Activated naive CD8-positive, alpha-beta T cell treated with anti-CD3 and anti-CD28 coated beads for 36 hours (primary cell): ENCODE measurements at places on chromosomes 13 and 19. TPM values are rescaled to one million over a fixed set of nuclear protein-coding genes. Genes with fewer than 3 reads are reported as not detected.

DNA sequence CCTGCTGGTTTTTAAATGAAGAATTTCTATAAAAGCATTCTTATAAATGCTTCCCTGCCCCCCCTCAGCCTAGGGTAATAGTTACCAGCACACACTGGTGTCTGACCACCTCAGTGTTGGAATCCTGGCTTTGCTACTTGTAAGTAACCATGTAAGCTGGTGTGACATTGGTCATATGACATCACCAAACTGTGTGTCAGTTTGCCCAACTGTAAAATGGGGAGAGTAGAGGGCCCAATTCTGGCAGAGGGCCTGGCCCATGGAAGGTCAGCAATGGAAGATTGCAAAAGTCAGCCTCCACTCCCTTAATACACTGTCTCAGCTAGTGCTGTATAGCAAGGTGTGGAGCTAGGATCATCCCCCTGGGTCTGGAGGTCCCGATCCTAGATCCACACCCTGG, 31.6 kb downstream of the ACSBG2 start:
- no peak for DNase-seq

- no peak for DNase-seq
Observed at GRCh38 chr13:74530011-74530410, 395.8 kb upstream of the KLF12 start.

- DNase-seq, result no peak
Observed at GRCh38 chr19:571566-571974, 826 bp upstream of the BSG start.

DNA sequence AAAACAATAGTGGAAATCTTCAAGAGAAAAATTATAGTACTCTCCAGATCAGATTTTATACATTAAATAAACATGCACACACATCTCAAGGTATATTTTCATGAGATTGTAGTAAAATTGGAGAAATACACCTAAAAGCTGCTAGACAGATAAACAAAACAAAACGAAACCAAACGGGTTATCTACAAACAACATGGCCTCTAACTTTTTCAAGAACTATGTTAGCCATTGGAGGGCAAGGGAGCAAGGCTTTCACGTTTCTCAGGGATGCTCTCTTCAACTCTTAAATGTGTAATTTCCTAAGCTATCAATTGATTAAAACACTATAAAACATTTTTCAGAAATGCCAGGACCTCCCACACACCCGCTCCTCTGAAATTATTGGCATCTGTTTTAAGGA, 1262.4 kb upstream of the PCDH20 start:
- DNase-seq, result no peak

- no peak for DNase-seq
Observed at GRCh38 chr13:96993634-96994016, 651 bp downstream of the OXGR1 start.

DNA sequence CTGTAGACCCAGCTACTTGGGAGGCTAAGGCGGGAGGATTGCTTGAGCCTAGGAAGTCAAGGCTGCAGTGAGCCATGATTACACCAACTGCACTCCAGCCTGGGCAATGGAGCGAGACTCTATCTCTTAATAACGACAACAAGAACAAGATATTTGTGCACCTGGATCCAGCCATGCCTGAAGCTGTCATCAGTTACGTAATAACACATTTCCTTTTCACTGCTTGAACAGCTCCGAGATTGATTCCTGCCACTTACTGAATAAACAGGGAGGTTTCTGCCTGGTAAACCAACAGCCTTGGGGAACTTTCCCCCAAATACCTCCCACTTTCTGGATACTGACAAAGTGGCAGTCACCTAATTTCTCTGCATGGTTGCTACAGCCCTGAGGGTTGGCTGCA, 5.4 kb downstream of the KANK2 start:
- no peak for DNase-seq

GRCh38 chr19:22608441-22608840, 25.7 kb upstream of the ZNF492 start:
- no peak for DNase-seq

GRCh38 chr19:54616057-54616456, 14.2 kb upstream of the LILRB1 start:
- DNase-seq, result no peak

GRCh38 chr13:108494991-108495645, 134.3 kb upstream of the MYO16 start:
- no peak for DNase-seq

GRCh38 chr13:22271903-22272302, 601.0 kb downstream of the FGF9 start:
- no peak for DNase-seq

DNA sequence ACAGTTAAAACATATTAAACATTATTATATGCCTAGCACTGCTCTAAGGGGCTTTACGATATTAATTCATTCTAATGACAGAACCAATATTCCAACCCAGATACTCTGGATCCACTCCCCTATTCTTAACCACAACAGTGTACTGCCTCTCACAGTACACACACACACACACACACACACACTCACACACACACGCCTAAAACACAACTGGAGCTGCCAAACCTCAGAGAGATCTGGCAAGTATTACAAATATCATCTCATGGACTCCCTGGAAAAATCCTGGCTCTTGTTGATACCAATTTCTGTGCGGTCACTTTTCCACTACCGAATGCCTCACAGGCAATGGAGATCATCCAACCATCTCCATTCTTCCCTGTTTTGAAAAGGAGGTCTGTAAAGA, 1.3 kb downstream of the ZNF780A start:
- no peak for DNase-seq

DNA sequence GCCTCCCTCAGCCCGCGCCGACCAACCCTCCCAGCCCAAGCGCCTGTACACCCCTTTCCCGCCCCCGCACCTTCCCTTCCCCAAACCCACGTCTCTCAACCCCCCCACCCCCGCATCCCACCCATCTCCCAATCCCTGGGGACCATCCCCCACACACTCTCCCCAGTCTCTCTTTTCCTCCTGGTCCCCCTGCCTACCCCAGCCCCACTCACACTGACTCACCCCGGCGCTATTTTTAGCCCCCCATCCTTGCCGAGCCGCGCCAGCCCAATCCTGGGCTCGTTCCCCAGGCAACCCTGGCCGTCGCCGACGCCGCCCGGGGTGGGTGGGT, 11.7 kb downstream of the CIC start:
- DNase-seq, result peak; percentile 50

DNA sequence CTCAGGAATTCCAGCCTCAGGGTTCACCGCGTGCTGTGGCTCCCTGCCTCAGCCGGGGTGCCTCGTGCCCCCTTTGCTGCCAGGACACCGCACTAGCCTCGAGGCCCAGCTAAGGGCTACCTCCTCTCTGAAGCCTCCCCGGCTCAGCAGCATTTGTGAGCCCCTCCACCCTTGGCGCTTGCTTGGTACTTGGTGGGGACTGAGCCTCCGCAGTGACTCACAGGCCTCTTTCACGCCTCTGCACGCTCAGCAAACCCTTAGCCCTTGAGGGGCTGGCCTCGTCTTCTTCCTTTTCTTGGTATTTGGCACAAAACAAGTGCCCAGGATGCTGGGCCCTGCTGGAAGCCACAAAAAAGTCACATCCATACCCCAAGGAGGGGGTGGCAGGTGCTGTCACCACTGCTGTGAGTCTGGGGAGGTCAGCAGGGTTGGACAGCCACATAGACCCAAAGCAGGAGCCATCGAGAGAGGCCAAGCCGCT, 85.4 kb upstream of the TM9SF2 start:
- peak; percentile 74 for DNase-seq

- no peak for DNase-seq
Observed at GRCh38 chr19:32343550-32344262, 1.7 kb upstream of the ZNF507 start.

- DNase-seq, result no peak
Observed at GRCh38 chr13:71218960-71219359, 648.0 kb downstream of the DACH1 start.

- DNase-seq, result no peak
Observed at GRCh38 chr19:32869966-32870573, 503 bp upstream of the SLC7A9 start.

DNA sequence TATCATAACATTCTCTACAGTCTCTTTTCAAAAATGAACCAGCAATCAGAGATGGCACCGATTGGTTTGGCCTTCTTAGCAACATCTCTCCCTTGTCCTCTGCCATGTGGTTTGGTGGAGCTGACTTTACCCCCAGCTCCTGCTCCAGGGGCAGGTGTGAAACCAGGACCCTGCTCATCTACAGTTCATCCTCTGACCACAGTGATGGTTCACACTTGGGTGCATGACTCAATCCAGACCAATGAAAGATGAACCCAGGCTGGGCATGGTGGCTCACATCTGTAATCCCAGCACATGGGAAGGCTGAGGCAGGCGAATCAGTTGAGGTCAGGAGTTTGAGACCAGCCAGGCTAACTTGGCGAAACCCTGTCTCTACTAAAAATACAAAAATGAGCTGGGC, 33.6 kb upstream of the FFAR2 start:
- no peak for DNase-seq

DNA sequence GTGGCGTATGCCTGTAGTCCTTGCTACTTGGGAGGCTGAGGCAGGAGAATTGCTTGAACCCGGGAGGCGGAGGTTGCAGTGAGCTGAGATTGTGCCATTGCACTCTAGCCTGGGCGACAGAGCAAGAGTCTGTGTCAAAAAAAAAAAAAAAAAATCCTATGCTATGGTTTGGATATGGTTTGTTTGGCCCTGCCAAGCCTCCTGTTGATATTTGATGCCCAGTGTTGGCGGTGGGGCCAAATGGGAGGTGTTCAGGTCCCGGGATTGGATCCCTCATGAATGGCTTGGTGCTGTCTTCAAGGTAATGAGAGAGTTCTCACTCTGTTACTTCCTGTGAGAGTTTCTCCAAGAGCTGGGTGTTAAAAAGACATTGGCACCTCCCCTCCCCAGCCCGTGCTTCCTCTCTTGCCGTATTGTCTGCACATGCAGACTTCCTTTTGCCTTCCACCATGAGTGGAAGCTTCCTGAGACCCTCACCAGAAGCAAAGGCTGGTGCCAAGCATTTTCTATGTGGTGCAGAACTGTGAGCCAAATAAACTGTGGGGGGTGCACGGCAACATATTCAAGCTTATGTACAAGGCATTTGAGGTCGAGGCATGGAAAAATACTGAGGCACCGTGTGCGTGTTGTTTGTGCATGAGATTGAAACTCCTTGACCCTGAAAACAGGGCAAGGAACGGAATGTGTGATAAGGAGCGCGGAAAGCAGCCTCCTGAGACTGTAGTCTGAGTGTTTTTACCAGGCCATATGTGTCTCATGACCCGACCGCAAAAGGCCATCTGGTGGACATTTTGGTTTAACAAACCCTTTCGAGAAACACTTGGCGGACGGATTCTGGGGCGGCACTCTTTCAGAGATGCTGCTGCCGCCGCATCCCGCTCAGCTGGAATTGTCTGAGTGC, 7.3 kb downstream of the SIGLEC9 start:
- peak; percentile 33 for DNase-seq

DNA sequence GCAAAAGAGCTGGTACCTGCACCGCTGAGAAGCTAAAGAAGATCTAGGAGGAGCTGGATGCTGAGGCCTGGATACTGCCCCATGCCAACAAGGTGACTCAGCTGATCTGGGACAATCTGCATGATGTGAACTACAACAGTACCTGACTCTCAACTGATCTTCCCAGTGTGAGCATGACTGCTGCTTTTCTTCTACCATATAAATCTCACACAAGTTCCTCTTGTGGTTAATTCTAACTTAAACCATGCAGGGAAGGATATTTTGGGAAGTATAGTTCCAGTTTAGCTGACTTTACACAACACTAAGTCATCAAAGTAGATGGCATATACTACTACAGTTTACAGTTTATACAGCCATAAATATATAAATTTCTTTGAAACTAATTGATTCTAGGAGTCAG, 91.9 kb downstream of the SLAIN1 start:
- DNase-seq, result no peak

- no peak for DNase-seq
Observed at GRCh38 chr13:112638157-112638750, 50.3 kb upstream of the TUBGCP3 start.

GRCh38 chr13:97231118-97231828, 9.1 kb downstream of the MBNL2 start:
- DNase-seq, result no peak

DNA sequence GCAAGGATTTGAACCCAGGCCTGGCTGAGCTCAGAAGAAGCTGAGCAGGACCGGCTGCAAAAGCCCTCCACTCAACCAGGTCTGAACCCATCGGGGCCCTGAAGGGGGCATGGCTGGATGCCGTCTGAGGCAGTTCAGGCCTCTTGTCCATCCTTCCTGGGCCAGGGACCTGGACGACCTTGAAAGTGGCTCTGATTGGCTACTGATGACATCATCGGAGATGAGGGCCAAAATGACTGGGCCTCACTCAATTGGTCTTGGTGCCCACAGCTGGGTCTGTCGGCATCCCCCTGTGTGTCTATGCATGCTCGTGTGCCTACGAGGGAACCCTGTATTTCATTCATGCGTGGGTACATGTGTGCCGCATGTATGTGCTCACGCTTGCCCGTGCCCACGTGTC, 71.8 kb downstream of the PTPRS start:
- DNase-seq, result no peak

GRCh38 chr19:13104360-13104847, 1.7 kb upstream of the LYL1 start:
- DNase-seq, result peak; percentile 75

DNA sequence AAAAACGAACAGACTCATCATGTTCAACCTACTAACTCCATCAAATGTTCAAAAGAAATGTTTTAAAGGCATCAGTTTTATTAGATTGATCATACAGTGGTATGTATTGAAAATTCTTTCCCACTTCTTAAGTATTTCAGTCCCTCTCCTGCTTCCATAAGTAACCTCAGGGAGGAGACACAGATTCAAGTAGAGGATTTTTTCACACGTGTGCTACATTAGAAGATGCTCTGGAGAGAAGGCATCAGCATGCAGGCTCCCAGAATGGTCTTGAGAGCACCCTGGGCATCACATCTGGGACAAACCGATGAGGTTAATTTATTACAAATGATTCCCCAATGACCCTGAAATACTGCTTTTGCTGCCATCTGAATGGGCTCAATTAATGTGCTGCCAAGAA, 3.6 kb downstream of the GPR12 start:
- no peak for DNase-seq

The UBAC2 gene
- total RNA-seq, result 56.0 TPM

The FSD1 gene
- 21.0 TPM for total RNA-seq

The THSD8 gene
- total RNA-seq, result 30.5 TPM

The NRTN gene
- 0.21 TPM for total RNA-seq

The CRLF1 gene
- not detected for total RNA-seq

The FAM216B gene
- not detected for total RNA-seq

The SULT2A1 gene
- total RNA-seq, result not detected

The CGB3 gene
- not detected for total RNA-seq

The CYP2A6 gene
- total RNA-seq, result 0.27 TPM

The KCNC3 gene
- total RNA-seq, result 0.64 TPM

The SPRED3 gene
- 0.45 TPM for total RNA-seq

The PLPPR3 gene
- total RNA-seq, result not detected

The FCAR gene
- total RNA-seq, result not detected

The IFNL1 gene
- not detected for total RNA-seq

The ZNF211 gene
- total RNA-seq, result 7.9 TPM

The S1PR5 gene
- not detected for total RNA-seq

The FPR1 gene
- not detected for total RNA-seq
